ENCODE measurements at places on chromosomes 6 and 20.

DNA sequence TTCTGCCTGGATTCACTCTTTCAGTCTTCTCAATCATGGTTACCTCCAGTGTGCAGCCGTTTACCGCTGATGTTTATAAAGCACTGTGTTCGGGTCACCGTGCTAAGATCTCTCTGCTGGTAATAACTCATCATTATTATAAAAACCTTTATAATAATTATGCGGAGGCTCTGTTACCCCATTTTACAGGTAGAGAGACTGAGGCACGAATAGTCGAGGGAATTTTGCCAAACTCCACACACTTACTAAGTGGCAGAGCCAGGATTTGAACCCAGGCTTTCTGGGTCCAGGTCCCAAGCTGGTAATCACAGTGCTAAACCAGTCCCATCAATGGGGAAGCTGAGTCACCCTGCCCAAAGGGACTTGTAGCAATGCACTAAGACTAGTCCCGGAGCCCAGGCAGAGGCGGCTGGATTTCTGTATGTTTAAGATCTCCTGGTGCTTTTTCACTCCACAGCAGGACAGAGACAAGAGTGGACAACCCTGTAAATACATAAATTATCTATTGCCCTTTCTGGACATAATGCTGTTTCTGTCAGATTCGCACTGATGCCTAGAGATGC, 48.1 kb downstream of the SYNJ2 start:
- DNase-seq = no peak

GRCh38 chr6:101435038-101435437, 41.5 kb downstream of the GRIK2 start:
- DNase-seq = no peak

DNA sequence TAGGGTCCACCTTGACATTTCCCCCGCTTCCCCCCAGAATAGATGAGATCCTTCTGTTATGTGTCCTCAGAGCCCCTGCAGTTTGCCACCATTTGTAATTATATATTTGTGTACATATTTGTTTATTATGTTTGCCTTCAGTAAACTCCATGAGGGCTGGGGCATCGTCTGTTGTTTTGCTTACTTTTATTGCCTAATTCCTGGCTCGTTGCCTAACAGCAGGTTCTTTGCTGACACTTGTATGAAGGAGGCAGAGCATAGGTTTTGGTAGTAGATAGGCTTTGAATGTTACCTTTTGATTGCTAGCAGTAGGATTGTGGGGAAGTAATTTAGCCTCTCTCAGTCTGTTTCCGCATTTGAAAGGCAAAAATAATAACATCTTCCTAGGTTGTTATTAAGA, 9.9 kb downstream of the MAP3K4 start:
- no peak for DNase-seq

GRCh38 chr6:112603726-112604125, 256.6 kb downstream of the RFPL4B start:
- no peak for DNase-seq

GRCh38 chr6:105867277-105867676, 218.9 kb upstream of the PRDM1 start:
- no peak for DNase-seq

DNA sequence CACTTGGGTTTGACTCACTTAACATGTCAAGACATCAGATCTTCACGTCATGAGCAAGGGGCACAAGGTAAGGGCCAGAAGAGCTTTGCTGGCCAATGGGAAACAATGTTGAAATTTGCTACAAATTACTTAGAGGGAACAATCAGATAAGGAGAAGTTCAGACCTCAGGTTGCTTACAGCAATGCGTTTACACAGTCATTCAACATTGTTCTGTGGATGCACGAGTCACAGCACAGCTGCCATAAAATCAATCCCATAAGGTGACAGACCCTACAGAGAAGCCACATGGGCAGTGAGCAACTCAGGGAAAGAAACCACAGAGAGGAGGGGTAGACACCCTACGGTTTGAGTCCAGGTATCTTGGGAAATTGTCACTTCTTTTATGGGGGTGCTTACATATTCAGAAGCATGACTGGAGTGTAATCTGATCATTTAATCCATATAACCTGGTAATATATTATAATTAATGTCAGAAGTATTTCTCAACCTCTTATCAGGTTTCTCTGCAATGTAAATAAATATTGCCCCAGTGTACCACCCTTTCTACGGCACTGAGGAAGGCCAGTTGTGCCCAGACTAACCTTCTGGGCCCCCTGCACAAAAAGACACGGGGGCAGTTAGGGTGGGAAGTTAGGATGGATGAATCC, 2.3 kb upstream of the SLC22A2 start:
- no peak for DNase-seq

DNA sequence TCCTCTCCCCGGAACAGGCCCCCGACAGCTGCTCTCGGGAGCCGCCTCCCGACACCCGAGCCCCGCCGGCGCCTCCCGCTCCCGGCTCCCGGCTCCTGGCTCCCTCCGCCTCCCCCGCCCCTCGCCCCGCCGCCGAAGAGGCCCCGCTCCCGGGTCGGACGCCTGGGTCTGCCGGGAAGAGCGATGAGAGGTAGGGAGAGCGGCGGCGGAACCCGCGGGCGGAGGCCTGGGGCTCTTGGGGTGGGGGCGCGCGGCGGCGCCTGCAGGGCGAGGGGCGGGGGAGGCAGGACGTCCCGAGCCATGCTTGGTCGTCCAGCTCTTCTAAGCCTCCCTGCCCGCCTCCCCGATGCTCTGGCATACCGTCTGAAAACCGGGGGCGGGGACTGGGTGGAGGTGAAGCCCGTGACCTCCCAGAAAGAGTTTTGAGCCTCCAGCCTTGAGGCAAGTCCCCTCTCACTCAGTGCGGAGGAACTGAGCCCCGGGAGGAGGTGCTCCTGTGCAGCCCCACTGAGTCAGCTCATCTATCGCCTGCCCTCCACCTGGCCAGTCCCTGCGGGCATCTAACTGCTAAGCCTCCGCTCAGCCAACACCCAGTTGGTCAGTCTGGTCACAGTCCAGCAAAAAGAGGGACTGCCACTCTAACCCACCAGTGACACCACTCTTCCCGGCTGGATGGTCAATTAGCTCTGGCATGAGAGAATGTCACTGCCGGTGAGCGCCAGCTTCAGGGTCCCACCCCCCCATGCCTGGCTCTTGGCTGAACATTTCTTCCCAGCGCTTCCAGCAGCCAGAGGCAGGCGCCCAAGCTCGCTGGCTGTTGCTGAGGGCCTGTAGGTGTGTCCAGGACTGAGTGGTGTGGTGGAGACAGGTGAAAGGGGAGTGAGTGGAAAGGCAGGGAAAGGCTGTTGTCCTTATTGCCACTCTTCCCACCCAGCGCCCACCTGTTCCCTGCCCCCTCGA, 482 bp downstream of the DDR1 start:
- DNase-seq = no peak

GRCh38 chr6:24797596-24798216, 1.0 kb downstream of the ARMH2 start:
- no peak for DNase-seq

- DNase-seq = no peak
Observed at GRCh38 chr6:31659649-31660380, 763 bp downstream of the C6orf47 start.

GRCh38 chr20:40638414-40638813, 50.6 kb downstream of the MAFB start:
- DNase-seq = no peak

DNA sequence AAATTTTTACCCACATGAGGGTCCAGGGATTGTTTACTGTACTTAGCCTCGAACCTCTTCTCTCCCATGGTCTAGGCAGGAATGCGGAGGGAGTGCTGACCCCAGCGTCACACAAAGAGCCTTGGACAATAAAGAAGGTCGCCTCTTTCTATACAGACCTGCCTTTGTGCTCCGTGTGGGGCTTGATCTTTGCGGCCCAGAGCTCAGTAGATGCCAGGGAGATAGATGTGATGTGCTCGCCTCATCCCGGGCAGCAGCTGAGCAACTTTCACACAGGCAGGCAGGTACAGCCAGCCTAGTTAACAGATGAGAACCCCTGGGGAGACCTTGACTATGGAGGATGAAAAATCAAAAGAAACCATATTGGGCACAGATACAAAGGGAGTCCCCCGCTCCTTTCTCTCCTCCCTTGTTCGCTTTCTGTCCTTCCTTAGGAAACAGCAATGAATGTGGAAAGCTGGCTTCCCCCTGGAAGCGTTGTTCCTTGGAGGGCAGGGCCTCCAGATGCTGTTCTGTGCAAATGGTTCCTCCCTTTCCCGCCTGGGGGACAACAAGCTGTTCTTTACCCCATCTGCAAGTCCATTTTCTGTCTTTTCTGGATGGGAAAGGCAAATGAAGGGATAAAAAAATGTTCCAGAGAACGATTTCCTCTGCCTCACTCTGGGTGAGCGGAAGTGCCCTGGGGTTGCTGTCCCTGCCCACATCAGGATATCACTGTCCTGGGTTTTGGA, 128.3 kb downstream of the OLIG3 start:
- DNase-seq = no peak

- DNase-seq = no peak
Observed at GRCh38 chr20:44143936-44144335, 43.1 kb downstream of the JPH2 start.

GRCh38 chr20:43191143-43191542, 1.4 kb upstream of the PTPRT start:
- DNase-seq = no peak

GRCh38 chr6:3592371-3592941, 135.6 kb upstream of the SLC22A23 start:
- DNase-seq = peak; percentile 24

GRCh38 chr20:41151134-41151869, 14.0 kb downstream of the PLCG1 start:
- no peak for DNase-seq

DNA sequence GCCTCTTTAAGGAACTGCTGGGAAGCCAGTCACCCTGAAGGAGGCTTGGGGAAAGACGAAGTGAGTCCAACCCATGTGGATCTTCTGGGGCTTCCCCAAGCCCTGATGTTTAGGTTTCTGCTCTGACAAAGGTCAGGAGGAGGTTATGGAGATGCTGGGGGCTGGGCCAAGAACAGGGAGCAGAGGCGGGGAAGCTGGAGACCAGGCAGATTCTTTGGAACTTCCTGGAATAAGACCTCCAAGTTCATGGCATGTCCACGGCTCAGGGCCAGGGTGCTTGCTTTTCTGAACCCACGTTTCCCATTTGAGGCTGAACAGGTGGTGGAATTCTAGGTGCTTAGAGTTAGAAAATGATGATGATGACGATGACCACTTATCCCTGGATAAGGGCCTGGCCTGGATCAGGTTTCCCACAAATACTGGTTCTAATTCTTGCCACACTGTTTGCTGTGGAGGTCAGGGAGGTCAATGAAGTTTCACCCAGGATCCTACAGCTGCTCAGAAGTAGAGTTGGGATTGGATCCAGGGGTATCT, 30.0 kb upstream of the TGM2 start:
- DNase-seq = no peak

DNA sequence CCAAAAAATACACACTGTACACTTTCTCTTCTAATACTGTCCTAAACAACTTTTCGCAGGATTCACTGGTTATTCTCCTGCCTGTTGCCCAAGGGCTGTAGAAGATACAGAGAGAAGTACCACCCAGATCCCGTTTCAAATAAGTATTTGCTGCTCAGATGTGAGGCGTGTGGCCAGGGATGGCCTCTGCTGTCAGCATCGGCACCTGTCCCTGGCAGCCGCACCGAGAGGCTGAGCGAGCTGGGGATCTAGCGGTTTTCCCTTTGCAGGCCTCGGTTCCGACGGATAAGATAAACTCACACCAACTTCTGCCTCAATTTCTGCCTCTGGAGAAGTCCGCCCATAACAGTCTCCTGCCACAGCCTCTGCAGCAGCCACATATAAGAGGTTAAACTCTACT, 685.2 kb upstream of the AGPAT4 start:
- DNase-seq = no peak

DNA sequence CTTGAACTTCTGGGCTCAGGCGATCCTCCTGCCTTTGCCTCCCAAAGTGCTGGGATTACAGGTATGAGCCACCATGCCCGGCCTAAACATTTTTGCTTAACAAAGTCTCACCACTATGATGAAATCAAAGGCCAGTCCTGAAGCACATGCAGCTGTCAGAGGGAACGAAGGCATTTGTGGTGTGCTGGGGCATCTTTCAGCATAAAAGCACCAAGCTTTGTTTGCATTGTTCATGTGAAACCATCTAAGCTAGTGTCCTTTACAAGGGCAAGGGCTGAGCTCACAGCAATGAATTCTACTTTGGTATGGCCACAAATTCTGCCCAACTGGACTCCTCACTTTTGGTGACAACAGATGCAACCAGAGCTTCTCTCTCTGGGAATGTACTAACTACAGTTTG, 66.8 kb downstream of the ZFP64 start:
- DNase-seq = no peak

GRCh38 chr20:62494980-62495748, 19.4 kb upstream of the GATA5 start:
- DNase-seq = no peak

DNA sequence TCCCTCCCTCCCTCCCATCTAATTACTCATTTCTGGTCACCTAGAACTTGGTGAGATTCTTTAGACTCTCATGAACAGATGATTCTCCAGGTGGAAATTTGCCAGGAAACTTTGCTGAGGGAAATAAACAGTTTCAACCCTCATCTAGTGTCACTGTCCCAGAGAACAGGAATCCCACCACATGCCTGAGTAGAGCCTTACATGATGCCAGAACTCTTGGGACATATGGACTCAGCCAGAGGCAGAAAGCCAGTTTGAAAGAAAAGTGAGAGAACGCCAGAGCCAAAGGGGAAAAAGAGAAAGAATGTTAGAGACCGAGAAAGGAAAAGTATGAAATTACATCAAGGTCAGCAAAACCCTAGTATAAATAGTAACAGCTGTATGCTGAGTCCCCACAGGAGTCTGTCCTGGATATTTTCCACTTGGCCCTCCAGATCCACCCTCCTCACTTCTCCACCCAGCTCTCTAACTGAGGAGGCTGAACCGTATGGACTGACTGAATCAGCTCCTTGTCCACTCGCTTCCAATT, 127.5 kb upstream of the COL21A1 start:
- no peak for DNase-seq

GRCh38 chr6:63806573-63806913, 170.9 kb downstream of the PHF3 start:
- DNase-seq = no peak

GRCh38 chr6:137678451-137678850, 184.3 kb upstream of the OLIG3 start:
- DNase-seq = no peak

GRCh38 chr20:51497542-51498467, 44.7 kb downstream of the NFATC2 start:
- no peak for DNase-seq

- no peak for DNase-seq
Observed at GRCh38 chr20:31833931-31834521, 11.4 kb downstream of the FOXS1 start.

DNA sequence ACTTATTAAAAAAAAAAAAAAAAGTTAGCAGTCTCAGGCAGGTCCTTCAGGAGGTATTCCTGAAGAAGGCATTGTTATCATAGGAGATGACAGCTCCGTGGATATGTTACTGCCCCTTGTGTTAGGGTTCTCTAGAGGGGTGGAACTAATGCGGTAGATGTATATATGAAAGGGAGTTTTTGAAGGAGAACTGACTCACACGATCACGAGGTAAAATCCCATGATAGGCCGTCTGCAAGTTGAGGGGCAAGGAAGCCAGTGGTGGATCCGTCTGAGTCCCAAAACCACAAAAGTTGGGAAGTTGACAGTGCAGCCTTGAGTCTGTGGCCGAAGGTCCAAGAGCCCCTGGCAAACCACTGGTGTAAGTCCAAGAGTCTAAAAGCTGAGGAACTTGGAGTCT, 103.4 kb downstream of the TULP4 start:
- DNase-seq = no peak

GRCh38 chr6:18265787-18266522, 1.6 kb upstream of the DEK start:
- DNase-seq = no peak

Measured in HCT116 (cell line).